HEK293T (cell line): ENCODE measurements at places on chromosomes 7 and 10.
A peak's percentile ranks its signal among the peaks of the same experiment; 100 is the strongest.

- no peak for DNase-seq
These were observed 61.6 kb upstream of the UNC5B start for GRCh38 chr10:71150796-71151195.

DNA sequence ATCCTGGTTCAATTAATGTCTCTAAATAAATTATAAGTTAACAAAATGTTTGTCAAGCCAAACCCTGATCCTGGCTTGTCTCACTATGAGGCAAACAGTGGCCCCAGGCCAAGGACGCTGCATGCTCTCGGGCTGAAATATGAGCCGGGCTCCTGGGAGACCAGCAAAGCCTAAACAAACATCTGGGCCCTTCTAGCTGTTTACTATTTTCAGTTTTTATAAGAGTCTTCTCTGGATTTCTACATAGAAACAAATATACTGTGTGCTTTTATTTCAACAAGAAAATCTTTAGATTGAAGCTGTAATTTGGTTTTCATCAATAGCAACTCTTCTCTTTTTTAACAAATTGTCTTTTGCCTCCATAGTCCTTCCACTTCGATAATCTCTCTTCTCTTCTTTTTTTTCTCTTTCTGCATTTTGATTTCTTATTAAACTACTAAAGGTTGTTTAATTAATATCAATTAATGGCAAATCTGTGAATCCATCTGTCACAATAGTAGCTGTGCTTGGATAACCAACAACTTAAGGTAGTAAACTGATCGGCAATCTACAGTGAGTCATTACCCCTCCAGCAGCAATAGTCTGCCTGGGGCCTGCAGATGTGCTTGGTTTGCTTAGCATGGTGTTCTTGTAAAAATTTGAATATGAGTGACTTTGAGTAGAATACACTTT lies 83.3 kb upstream of the DNAJC1 start:
- DNase-seq = peak; percentile 70

- no peak for DNase-seq
These were observed 35.8 kb downstream of the PDGFA start for GRCh38 chr7:483656-484355.

DNA sequence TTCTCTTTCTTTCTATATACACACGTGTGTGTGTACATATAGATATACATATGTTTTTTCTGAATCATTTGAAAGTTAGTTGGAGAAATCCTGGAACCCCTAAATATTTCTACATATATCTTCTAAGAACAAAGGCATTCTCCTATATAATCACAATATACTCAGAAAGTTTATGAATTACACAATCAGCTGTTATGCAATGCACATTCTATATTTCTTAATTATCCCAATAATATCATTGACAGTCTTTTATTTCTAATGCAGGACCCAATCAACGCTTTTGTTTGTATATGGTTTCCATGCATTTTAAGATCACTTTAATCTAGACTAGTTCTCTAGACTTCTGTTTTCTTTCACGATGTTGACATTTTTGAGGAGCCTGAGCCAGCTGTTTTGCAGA lies 27.7 kb upstream of the ZNF746 start:
- no peak for DNase-seq

GRCh38 chr7:46968003-46968402 lies 613.9 kb downstream of the TNS3 start:
- no peak for DNase-seq

DNA sequence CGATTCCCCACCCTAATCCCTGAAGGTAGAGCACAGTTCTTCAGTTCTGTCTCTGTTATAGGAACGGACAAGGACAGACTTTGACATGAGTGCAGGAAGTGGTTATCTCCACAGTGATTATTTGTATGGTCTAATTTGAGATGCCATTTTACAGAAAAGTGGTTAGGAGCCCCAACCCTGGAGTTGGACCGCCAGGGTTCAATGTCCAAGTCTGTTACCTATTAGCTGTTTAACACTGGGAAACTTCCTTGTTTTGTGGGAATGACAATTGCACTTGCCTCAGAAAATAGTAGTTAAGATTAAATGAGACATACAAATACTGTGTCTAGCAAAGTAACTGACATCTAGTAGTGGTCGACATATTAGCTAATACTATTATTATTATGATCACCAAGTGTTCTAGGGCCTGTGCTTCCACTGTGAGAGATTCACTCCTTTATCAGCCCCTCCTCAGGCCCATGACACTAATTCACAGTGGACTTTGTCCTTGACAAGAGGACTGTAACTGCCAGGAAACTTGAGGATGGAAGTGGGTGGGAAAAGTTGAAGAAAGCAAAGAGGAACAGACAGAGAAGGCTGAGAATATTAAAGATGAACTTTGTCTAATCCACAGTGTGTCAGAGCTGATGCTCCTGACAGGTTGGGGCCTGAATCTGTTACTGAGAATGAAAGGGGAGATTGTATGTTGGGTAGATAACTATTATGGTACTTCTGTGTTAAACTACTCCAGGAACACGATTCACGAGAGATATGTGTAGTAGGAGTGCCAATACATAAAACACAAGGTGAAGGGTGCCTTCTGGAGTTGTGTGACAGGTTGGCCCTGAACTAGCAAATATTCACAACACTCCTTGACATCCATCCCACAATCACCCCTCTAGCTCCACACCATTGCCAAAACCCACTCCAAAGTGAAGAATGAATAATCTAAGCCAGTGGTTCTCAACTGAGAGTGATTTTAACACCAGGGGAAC lies 66.4 kb downstream of the TAC1 start:
- no peak for DNase-seq

DNA sequence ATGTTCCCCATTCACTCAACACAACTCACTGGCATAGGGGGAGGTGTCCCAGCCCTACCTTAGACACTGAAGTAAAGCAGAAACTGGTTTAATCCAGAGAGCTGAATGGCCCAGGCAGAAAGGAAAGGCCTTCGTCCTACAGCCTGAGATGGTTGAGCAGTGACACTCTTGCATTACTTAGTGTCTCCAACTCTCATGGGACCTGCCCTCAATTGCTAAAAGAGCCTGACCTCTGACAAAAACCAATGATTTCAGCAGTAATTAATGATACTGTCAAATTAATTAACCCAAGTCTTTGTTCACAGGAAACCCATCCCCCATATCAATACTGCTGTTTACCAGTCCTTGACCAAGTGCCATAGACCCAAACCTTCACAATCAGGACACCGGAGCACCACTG lies 48.6 kb downstream of the ICA1 start:
- DNase-seq = no peak

- no peak for DNase-seq
These were observed 106.5 kb upstream of the BMPER start for GRCh38 chr7:33798686-33799325.

- no peak for DNase-seq
These were observed 96.7 kb upstream of the NOBOX start for GRCh38 chr7:144500225-144500624.

GRCh38 chr10:67670401-67670800 lies 25.6 kb downstream of the CTNNA3 start:
- no peak for DNase-seq

DNA sequence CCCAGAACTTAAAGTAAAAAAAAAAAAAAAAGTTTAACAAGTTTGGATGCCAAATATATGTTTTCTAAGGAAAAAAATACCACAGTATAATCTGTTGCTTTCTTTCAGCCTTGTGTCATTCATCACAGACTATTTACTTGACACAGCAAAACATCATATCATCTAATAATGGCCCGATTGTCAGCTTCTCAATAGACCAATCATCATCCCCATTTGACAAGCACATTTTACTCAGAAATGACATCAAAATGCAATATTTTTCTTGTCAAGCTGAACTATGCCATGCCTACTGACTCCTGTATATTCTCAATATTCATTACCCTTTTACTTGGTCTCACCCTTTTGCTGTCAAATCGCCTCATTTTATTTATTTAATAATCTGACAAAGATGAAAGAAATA lies 249.7 kb downstream of the NRG3 start:
- DNase-seq = no peak
